ENCODE measurements at places on chromosomes 6 and 20.

DNA sequence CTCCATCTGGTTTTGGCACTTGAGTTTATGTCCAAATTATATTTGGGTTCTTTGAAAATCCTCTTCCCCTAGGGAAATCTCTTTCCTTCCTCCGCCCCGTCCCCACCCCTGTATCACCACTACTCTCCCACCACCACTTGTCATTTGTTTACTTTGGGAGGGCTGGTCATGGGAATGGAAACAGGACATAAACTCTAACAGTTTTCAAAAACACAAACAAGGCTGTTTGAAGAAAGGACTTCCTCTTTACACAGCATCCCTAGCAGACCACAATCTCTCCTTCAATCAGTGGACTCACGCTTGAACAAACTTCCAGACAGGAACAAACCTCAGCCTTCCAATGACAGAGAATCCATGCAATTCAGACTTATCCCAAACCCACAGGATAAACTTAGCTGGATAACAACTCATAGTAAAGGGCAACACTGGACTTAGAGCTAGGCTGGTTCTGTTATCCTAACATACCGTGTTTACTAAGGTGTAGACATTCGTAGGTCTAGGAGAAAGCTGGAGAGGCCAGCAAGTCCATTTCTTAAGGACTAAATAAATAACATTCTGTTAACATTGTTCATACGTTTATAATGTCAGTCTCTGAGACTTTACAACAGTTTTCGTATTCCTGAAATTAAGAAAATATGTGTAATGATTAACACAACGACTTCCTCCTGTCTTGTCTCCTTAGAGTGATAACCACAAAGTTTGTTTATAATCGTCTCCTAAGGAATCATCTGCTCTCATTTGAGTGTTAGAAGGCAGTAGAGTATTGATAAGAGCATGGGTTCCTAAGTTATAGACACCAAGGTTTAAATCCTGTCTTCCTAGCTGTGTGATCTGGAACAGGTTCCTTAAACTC, 44.1 kb upstream of the CTAGE9 start:
- DNase-seq: no peak

- DNase-seq: no peak
Observed at GRCh38 chr6:57104336-57104735, 14.3 kb downstream of the ZNF451 start.

DNA sequence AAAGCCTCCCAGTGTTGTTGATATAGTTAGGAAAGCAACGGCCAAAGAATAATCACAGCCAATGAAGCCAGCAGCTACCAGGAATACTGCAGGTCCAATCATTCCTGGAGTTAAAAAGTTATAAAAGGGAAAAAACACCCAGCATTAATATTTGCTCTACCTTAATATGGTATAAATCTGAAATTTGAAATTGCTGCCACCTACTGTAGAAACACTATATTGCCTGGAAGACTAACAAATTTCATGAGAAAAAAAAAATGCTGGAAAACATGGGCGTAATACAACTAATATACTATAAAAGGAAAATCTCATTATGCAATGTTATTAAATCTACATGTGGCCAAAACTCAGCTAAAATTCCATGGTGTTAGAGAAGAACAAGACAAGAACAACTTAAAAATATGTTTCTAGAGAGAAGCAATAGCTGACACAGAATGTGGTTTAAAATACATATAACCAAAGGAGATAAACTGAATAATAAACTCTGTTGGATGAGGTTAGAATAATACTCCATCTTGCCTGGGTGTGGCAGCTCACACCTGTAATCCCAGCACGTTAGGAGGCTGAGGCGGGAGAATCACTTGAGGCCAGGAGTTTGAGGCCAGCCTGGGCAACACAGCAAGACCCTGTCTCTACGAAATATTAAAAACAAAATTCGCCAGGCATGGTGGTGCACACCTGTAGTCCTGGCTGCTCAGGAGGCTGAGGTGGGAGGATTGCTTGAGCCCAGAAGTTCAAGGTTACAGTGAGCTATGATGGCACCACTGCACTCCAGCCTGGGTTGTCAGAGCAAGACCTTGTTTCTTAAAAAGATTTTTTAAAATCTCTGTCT, 43.1 kb downstream of the SLC17A5 start:
- DNase-seq: peak; percentile 35

- no peak for DNase-seq
Observed at GRCh38 chr6:33634946-33635345, 13.8 kb downstream of the ITPR3 start.

GRCh38 chr20:3935295-3935955, 46.2 kb downstream of the PANK2 start:
- peak; percentile 66 for DNase-seq

DNA sequence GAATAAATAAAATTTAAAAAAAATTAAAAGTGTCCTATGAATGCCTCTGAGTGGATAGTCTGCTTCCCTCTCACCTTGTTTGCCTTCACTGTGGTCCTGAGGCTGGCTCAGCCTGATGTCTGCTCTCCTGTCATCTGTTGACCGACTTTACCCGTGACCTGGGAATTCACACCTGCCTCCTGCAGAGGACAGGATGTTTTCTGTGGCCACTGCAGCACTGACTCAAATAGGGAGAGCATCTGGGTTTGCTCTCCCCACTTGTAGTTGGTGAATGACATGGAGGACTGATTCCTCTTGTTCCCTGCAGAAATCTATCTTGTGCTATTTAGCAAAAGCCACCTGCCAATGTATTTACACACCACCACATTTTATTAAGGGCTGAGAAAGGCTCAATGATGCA, 52.4 kb upstream of the ERVFRD-1 start:
- DNase-seq: no peak

- no peak for DNase-seq
Observed at GRCh38 chr6:86153521-86153920, 510.8 kb upstream of the SYNCRIP start.

DNA sequence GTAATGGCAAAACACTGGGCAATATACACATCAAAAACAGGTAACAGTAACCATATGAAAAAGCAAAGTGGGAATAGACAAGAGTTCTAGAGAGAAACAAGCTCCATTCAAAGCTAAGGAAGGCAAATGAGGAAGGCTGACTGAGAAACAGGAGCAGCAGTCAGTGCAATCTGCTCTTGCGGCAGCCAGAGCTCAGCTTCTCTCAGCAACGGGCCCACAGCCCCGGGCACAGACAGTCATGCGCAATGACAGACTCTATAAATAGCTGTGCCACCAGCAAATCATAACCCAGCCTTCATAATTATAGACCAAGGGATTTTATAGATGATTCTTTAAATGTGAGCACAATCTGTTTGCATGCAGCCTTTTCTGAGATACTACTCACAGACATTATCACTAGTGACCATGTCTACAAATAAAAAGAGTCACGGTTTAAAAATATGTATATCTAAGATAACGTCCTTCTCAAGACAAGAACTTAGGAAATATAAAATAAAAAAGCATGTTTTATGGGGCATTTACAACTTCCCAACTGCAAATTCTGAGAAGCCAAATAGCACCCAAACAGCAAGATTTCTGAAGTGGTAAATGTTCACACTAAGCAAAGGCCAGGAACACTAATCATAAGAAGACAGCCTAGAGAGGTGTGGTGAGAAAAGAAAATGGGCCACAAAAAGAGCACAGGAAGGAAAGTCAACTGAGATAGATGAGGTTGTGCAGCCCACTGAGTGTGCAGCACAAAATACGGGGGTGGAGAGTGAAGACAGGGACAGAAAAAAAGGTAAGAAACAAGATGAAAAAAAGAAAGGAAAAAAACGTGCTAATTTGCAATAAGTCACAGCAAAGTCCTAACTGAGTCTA, 39.9 kb upstream of the BEND6 start:
- peak; percentile 84 for DNase-seq

GRCh38 chr6:30543821-30544220, 12.5 kb downstream of the GNL1 start:
- DNase-seq: no peak

GRCh38 chr20:35838205-35838604, 66.4 kb downstream of the PHF20 start:
- no peak for DNase-seq

- no peak for DNase-seq
Observed at GRCh38 chr6:143125455-143125854, 64.8 kb downstream of the AIG1 start.

DNA sequence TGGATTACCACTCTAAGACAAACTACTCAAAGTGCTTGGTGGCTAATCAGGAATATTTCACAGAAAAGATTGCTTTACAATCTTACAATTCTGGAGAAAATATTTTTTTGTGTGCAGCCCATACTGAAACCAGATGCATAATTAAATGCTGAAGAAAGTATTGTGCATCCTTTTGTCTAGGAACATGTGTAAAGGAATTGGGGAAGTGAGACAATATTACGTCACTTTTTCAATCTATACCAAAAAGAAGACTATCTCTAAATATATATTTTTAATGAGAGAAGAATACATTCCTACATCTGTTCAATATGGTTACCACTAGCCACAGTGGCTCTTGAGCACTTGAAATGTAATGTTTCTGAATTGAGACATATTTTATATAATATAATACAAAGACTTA, 992.5 kb upstream of the ADGRB3 start:
- no peak for DNase-seq

DNA sequence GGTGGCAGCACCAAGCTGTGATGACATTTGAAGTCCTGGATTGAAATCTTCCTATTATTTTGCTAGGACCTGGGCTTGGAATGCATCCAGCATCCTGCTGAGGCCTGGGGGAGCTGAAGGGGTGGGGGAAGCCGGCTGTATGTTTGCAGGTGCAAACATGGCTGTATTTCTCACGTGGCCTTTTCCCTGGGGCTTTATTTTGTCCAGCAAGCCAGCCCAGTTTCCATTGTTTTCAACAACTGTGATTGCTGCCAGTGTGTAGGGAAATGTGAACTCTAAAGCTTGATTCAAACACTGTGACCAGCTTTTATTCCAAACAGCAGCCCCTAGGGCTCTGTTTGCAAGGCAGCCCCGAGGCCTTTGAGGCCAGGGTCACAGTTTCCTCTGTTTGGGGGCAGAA, 683.0 kb downstream of the DHX35 start:
- no peak for DNase-seq

DNA sequence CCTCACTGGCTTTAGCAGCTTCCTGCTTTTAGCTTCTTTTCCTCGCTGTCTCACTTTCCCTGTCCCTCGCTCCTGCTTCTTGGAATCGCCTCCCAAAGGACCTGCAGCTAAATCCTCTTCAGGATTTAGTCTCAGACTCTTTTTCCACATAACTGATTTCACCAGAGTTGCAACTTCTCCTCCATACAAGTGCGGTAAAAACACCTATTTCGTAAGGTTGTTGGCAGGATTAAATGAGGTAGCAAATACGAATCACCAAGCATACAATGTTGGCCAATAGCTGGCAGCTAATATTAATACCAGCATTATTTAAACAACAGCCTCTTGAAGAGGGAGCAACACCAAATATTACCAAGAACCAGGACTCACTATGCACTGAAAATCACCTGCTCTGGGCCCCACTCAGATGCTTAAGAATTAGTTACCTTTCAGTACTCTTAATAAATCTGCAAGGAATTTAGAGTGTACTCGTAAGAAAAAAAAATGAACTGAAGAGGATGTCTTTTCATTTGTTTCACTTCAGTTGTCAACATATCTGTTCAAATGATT, 123.0 kb downstream of the DTNBP1 start:
- DNase-seq: no peak

DNA sequence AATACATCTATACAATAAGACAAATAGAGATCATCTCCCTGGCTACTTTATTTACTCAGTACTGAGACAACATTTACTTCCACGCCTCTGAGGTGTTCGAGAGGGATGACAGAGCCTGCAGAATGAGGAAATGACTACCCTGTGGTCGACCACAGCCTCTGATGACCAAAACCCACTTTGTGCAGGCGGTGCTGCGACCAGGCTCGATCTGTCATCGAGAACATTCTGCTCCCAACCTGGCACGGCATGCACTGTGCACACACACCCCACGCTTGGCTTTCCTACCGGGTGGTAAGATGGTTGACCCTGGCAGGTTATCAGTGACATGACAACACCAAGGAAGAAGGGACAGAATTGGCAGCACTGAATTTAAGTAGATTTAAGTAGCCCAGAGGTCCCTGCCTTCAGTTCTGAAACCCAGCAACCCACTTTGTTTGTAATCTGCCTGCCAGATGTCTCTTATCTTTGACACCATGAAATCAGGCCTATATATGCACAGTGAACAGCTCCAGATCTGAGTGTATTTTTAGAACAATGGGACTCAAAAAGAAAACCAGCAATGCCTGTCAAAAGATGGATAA, 42.6 kb downstream of the TTI1 start:
- DNase-seq: peak; percentile 40

DNA sequence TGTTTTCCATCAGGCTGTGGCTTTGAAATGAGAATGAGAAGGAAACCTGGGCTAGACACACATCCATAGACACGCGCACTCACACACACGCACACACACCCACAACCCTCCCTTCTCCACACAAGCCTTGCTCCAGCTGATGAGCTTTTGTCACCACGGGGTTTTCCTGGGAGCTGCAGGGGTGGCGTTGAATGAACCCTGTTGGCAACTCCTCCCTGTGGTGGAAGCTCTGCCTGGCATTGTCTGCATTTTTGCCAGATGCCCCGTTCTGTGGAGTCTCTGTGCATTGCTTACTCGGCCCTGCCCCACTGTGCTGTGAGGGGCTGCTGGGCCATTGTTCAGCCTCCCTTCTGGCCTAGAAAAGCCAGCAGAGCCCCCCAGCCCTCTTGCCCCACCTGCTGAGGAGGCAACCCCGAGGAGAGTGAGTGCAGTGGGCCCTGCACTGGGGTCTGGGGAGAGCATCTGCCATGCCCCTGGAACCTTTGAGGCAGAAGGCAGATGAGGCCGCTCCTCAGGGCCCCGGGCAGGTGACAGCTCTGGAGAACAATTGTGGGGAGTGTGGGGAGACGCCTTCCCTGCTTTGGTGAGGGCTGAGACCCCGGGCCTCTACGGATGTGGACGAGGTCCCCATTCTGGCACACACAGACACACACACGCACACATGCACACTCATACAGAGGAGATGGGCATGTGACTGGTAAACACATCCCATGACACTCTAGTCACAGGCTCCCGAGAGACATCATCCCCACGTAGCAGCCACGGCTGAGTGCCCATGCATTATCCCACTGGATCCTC, 9.9 kb downstream of the ADIG start:
- no peak for DNase-seq

Data from Ammon's horn (tissue), 1 donor.